Karpas-422 (cell line): ENCODE measurements at places on chromosomes 3 and 15. TPM values are rescaled to one million over a fixed set of nuclear protein-coding genes. Genes with fewer than 3 reads are reported as not detected.

TEX55 gene
- not detected in 2 replicates for total RNA-seq

IL5RA gene
- not detected in 2 replicates for total RNA-seq

CAMP gene
- 100 and 141 TPM in 2 replicates for total RNA-seq

DNA sequence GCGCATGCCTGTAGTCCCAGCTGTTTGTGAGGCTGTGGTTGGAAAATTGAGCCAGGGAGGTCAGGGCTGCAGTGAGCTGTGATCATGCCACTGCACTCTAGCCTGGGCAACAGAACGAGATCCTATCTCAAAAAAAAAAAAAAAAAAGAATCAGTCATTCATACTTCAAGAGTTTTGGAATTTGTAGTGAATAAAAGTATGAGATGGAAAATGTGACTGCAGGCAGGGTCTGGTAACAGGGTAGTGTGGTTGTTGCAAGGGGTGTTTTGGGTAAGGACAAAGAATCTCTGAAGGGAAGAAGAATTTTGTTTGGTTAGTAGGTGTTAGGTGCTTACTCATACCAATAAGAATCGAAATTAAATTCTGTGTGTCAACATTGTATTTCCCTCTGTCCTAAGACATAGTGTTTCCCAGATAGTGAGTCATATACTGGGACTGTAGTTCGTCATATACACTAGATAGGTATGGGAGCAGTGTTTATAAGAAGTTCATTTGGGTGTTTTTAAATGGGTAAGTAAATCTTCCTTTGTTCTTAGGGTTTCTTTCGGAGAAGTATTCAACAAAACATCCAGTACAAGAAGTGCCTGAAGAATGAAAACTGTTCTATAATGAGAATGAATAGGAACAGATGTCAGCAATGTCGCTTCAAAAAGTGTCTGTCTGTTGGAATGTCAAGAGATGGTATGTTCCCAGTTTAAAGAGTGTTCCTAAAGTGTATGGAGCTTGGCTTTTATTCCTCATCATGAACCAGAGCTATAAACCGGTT, 14.2 kb downstream of the NR1D2 start:
- no peaks in the 10 kb centered on the region for H3K36me3 ChIP-seq
- H3K4me1 ChIP-seq, result no peaks in the 10 kb centered on the region
- H3K27ac ChIP-seq, result no peak overlapping the region
- H3K4me3 ChIP-seq, result no peak overlapping the region

- no peak overlapping the region for H3K4me3 ChIP-seq
- H3K4me1 ChIP-seq, result peaks cover 35% of the 10 kb centered on the region
- H3K36me3 ChIP-seq, result peaks cover 33% of the 10 kb centered on the region
- H3K27me3 ChIP-seq, result no peaks in the 10 kb centered on the region
These were observed 16.9 kb downstream of the KLHL18 start for GRCh38 chr3:47299381-47300318.

GRCh38 chr15:67834581-67835296, 5.1 kb downstream of the RNU6-1 start:
- no peak overlapping the region for H3K27ac ChIP-seq
- H3K4me1 ChIP-seq, result peaks cover 53% of the 10 kb centered on the region
- H3K36me3 ChIP-seq, result no peaks in the 10 kb centered on the region
- H3K4me3 ChIP-seq, result peak overlapping the region; percentile 56; the same call in 1 of the 2 replicates
- DNase-seq, result no peak
- no peaks in the 10 kb centered on the region for H3K27me3 ChIP-seq

DNA sequence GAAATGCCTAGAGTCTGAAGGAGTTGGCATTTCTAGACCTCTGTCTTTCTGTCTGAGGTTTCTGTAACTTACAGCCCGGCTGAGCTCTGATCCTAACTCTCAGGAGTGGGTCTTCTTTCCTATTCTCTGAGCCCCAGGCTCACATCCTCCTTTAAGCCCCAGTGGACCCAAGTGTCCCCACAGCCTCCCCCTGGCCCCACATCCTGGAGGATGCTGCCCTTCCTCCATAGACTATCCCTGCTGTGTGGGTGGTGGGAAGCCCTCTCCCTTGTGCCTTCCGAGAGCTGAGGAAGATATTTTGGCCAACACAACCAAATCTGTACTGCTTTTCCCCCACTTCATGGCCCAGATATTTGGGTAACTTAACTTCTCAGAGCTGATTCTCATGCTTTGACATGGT, 151.3 kb downstream of the LRTM1 start:
- H3K4me1 ChIP-seq, result no peaks in the 10 kb centered on the region
- H3K27ac ChIP-seq, result no peak overlapping the region
- no peak for DNase-seq
- no peak overlapping the region for H3K4me3 ChIP-seq

- no peaks in the 10 kb centered on the region for H3K27me3 ChIP-seq
- no peaks in the 10 kb centered on the region for H3K36me3 ChIP-seq
- DNase-seq, result no peak
- H3K4me3 ChIP-seq, result no peak overlapping the region
- H3K4me1 ChIP-seq, result peaks cover 32% of the 10 kb centered on the region
These were observed 45.6 kb downstream of the TNFAIP8L3 start for GRCh38 chr15:51049081-51049480.

DNA sequence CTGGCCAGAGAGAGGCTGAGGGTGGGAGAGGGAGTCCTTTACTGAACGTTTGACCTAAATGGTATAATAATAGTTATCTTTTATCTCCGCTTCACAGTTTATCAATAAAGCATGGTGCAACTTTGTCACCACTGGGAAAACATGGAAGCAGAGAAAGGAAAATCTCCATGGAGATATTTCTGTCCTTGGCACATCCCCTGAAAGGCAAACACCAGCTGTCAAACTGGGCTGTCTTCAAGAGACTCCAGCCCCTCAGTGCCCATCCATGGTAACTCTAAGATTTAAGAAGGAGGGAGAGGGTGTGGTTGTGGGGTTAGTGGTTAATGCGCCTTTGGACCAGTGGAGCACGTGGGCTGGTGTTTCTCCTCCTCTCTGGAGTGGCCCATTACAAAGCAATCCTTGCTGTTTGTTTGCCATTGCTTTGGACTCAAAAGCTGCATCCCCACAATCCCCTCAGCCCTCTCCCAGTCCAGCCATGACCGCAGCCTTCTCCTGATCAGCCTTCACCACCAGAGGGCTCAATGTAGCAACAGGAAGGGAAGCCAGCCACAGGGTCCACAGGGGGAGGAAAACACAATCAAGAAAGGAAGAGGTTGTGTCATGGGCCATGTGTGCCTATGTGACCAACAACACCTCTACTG, 38.2 kb upstream of the FAM174B start:
- DNase-seq, result peak; percentile 54
- H3K27ac ChIP-seq, result no peak overlapping the region
- H3K36me3 ChIP-seq, result no peaks in the 10 kb centered on the region
- no peaks in the 10 kb centered on the region for H3K27me3 ChIP-seq
- H3K4me3 ChIP-seq, result no peak overlapping the region

DNA sequence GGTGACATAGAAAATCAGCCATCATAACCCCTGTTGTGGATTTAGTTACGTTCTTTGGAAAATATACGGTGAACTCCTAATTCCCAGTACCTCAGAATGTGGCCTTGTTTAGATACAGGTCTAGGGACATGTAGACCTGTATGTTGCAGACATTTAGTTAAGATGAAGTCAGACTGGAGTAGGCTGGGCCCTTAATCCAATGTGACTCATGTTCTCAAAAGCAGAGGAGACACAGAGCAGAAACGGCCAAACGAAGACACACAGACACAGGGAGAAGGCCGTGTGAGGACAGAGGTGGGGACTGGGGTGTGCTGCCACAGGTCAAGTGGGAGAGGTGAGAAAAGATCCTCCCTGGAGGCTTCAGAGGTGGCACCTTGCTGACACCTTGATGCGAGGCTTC, 119.0 kb upstream of the PROK2 start:
- peaks cover 31% of the 10 kb centered on the region for H3K4me1 ChIP-seq
- H3K27ac ChIP-seq, result no peak overlapping the region
- no peak overlapping the region for H3K4me3 ChIP-seq
- no peaks in the 10 kb centered on the region for H3K27me3 ChIP-seq

DNA sequence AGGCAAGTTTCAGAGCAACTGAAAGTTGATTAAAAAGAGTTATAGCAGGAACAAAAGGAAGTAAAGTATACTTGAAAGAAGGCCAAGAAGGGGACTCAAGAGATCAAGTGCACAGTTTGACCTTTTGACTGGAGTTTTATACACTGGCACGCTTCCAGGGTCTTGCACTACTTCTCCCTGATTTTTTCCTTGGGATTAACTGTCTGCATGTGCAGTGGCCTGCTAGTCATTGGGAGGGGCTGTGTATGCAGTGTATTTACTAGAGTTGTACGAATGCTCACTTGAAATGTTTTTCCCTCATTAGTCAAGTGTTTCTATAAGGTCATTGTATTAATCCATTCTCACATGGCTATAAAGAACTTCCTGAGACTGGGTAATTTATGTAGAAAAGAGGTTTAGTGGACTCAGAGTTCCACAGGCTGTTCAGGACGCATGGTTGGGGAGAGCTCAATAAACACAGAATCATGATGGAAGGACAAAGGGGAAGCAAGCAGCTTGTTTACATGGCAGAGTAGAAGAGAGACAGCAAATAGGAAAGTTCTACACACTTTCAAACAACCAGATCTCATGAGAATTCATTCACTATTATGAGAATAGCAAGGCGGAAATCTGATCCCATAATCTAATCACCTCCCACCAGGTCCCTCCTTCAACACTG, 571.8 kb downstream of the ZPLD1 start:
- no peaks in the 10 kb centered on the region for H3K36me3 ChIP-seq
- no peak overlapping the region for H3K4me3 ChIP-seq
- DNase-seq, result no peak
- H3K4me1 ChIP-seq, result no peaks in the 10 kb centered on the region
- no peak overlapping the region for H3K27ac ChIP-seq

GRCh38 chr3:173916799-173917198, 519.3 kb downstream of the NLGN1 start:
- DNase-seq, result no peak
- no peak overlapping the region for H3K4me3 ChIP-seq
- no peaks in the 10 kb centered on the region for H3K36me3 ChIP-seq
- H3K4me1 ChIP-seq, result no peaks in the 10 kb centered on the region

- no peak overlapping the region for H3K4me3 ChIP-seq
- no peaks in the 10 kb centered on the region for H3K27me3 ChIP-seq
- no peaks in the 10 kb centered on the region for H3K36me3 ChIP-seq
- no peak overlapping the region for H3K27ac ChIP-seq
These were observed 19.6 kb downstream of the HEMK1 start for GRCh38 chr3:50588759-50589433.

DNA sequence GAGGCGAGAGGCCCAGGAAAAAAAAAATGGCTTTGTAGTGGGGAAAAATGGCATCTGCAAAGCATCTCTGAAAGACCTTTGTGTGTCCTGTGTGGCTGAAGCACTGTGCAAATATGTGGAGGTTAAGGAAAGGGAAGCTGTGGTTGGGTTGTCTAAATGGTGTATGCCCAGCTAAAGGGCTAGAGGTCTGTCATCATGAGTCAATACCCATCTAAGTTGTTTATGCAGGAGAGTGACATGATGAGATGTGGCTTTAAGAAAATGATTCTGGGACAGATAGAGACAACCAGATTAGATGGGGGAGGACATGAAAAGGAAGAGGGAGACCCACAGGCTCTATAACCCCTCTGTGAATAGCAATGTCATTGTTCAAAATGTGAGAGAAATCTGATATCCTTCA, 280.7 kb downstream of the MFSD1 start:
- H3K4me3 ChIP-seq, result no peak overlapping the region
- DNase-seq, result no peak

GRCh38 chr15:25899870-25900269, 36.7 kb upstream of the ATP10A start:
- H3K4me3 ChIP-seq, result no peak overlapping the region
- H3K27ac ChIP-seq, result no peak overlapping the region
- no peaks in the 10 kb centered on the region for H3K27me3 ChIP-seq
